A549 treated with ZK216348 at 1 μM for 4 hours (cell line): ENCODE measurements at places on chromosomes 13 and 19. TPM values are rescaled to one million over a fixed set of nuclear protein-coding genes. Genes with fewer than 3 reads are reported as not detected.

Gene PRR20C
- total RNA-seq: not detected in 5 replicates

Gene ATP1A3
- 2.0 to 6.2 TPM (median 5.0 TPM) in 5 replicates for total RNA-seq

Gene FFAR2
- not detected in 5 replicates for total RNA-seq

Gene SCN1B
- total RNA-seq: 9.7 to 20.8 TPM (median 20.6 TPM) in 5 replicates
